AG08396 (cell line): ENCODE measurements at places on chromosomes 4 and X.

- no peak for DNase-seq
Measured at GRCh38 chr4:182367153-182367552, 124.0 kb downstream of the TENM3 start.

DNA sequence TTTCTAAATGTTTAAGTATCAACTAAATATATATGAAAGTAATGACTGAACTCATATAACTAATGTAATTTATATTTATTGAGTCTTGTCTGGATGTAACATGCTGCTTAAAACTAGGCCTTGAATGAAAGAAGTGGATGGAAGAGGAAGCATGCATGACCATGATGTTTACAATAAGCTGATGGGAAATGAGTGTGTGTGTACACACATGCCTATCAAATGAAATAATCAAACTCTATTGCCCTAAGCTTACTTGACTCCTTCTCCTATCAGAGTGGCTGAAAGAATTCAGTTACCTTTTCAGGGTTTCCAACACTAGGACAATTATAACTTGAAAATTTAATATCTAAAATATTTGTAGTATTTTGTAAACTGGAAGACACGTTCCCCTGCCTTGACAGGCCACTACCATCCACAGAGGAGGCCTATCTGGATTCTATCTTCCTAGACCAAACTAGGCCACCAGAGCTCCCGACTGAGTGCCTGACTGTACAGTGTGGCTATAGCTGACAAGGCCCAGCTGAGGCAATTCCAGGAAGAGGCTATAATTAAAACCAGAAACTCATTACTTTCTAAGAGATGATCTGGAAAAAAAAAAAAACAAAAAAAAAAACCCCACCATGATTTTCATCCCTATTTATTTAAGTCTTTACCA, 7.6 kb downstream of the ARSJ start:
- DNase-seq: no peak

DNA sequence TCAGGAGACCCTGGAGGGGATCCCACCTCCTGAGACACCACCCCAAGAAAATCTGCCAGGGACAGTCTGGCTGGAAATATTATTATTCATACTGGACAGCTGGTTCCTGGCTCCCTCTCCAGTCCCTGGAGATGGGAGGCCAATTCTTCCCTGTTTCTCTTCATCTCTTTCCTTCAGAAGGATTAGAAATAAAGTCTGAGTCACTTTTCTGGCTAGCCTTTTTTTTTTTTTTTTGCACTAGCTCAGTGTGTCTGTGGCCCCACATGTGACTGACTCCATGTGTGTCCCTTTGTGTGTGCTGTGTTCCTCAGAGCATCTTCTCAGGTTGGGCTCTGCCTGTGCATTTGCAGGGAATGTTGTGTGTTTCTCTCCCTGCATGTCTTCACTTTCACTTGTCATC, 1.8 kb upstream of the FRMPD3 start:
- no peak for DNase-seq

DNA sequence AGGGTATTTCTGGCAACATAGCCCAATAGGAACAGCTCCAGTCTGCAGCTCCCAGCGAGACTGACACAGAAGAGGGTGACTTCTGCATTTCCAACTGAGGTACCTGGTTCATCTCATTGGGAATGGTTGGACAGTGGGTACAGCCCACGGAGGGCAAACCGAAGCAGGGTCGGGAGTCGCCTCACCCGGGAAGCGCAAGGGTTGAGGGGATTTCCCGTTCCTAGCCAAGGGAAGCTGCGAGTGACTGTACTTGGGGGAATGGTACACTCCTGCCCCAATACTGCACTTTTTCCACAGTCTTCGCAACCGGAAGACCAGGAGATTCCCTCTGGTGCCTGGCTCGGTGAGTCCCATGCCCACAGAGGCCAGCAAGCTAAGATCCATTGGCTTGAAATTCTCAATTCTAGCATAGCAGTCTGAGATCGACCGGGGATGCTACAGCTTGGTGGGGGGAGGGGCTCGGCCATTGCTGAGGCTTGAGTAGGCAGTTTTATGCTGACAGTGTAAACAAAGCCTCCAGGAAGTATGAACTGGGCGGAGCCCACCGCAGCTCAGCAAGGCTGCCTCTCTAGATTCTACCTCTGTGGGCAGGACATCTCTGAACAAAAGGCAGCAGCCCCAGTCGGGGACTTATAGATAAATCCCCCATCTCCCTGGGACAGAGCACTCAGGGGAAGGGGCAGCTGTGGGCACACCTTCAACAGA, 14.0 kb upstream of the ADAD1 start:
- DNase-seq: no peak

GRCh38 chrX:110001740-110002299, 1.1 kb upstream of the TMEM164 start:
- DNase-seq: no peak

DNA sequence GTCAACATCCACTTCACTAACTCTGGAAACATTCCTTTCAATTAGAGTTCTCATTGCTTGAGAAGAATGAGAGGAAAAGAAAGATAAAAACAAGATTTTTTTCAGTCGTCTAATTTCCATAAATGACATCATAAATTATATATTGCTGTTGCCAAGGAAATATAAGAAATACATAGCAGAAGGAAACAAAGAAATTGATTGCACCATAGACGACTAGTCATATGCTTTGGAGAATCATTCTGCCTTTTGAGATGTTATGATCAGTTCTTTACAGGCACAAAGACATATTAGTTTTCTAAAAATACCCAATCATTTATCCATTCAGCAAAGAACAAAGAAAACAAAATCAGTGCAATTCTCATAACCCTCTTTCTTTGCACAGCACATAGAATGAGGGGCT, 672 bp upstream of the C1QTNF7 start:
- no peak for DNase-seq

- DNase-seq: peak; percentile 8
Measured at GRCh38 chr4:41361794-41362526, 105.2 kb downstream of the UCHL1 start.

GRCh38 chr4:165873298-165874071, 448 bp downstream of the TLL1 start:
- peak; percentile 33 for DNase-seq

DNA sequence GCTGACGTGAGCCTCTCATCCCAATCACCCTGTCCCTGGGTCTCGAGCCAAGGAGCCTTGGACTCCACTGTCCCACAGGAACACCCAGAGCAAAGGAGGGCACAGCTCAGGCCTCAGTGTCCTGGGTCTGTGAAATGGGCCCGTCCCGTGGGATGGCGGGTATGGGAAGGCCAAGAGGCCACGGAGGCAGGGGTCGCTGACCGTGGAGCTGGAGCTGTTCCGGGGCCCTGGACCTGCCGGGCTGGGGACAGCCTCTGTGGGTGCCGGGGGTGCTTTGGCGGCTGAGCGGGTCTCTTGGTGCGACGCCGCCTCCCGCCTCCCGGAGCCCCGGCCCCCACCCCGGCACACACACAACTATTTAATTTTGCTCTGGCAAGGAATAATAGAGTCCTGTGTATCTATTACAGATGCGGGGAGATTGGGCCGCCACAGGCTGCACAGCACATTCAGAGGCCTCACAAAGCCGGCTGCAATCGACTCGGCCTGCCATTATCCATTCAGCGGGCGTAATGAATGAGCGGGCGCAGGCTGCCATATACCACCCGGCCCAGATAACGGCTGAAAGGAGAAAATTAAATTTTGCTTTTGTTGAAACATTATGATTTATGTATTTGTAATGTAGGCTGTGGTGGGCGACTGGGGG, 83.9 kb upstream of the NKX1-1 start:
- no peak for DNase-seq

DNA sequence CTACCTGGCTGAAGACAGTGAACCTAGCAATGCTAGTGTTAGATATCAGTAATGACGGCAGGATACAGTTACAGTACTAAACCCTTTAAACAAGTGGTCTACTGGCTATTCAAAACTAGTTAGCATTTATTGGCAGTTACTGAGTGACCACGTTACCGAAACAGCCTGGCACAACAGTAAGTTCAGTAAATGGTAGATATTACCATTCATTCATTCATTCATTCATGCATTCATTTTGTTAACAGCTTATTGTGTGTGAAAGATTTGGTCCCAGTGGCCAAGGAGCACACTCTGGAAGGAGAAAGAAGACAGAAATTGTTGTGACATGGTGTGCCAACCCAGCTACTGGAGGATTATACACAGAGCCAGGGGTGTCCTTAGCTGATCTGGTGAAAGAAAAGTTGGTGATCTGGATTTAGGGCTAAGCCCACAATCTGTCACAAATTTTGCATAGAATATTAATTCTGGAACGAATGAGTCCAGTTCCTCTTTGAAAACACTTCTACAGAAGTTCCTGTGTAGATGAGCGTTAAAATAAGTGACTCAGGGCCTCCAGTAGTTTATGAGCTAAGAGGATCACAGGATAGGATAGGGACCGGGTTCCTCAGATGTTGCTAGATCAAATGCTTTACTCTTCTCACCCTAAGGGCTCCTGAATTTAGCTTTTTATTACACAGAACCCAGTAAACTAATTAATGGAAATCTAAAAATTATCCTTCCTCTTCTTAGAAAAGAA, 179.1 kb downstream of the CBR4 start:
- no peak for DNase-seq

GRCh38 chr4:88275516-88275915, 8.8 kb downstream of the PPM1K start:
- DNase-seq: peak; percentile 36
